ENCODE measurements at places on chromosomes 11 and 22.

- no peak for DNase-seq
These were observed 25.4 kb downstream of the A4GALT start for GRCh38 chr22:42695294-42695693.

DNA sequence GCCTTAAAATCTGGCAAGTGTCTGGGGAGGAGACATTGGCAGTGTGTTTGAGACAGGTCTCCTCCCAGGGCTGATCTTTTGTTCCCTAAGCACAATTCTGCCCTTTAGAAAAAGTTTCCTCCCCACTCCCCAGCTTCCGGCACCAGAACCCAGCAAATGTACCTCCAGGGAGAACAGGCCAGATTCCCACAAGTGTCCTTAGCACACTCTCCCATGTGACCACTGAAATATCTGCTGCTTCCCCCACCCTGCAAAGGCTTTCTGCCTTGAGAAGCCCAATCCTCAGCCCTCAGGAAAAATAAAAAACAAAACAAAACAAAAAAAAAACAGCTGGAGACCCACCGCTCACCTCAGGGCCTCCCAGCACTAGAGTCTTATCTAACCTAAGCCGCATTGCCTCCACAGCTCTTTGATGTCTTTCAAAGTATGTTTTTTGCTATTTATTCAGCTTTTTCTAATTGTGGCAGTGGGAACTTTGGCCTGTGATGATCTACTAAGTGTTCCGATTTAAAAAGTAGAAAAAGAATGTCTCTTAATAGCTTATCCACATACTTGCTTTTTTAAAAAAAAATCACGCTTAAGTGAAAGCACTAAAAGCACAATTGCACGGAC is 29.0 kb upstream of the FBLN1 start:
- no peak for DNase-seq

DNA sequence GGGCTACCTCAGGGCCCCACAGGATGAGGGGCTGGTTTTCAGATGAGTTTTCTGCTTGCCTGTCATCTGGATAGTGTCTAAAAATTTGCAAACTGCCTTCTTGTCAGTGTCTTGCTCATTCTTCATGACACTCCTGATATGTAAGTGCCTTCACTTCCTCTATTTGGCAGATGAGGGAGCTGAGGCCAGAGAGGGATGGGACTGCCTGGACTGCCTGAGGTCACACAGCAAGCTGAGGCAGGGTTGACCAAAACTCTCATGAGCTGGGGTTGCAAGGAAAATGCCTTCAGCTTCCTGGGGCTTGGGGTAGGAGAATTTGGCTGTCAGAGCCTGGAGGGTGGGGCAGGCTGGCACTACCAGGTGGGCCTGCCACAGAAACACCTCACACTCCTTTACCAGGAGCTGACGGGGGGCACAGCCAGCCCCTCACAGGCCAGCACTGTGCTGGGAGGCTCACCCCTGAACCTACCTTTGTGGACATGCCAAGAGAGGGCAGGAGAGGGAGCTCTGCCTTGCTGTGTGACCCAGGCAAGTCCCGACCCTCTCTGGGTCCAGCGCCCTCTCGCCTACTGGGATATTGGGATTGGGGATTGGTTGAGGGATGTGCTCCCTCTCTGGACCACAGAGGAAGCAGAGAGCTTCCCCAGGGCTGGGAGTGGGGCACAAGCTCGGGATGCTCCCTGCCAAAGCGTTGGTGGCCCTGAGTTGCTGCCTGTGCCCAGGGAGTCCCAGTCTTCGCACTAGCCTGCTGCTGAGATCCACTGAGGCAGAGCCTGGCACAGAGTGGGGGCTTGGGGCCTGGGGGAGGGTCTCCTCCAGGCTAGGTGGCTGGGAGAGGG is 1.9 kb upstream of the P2RY6 start:
- no peak for DNase-seq

DNA sequence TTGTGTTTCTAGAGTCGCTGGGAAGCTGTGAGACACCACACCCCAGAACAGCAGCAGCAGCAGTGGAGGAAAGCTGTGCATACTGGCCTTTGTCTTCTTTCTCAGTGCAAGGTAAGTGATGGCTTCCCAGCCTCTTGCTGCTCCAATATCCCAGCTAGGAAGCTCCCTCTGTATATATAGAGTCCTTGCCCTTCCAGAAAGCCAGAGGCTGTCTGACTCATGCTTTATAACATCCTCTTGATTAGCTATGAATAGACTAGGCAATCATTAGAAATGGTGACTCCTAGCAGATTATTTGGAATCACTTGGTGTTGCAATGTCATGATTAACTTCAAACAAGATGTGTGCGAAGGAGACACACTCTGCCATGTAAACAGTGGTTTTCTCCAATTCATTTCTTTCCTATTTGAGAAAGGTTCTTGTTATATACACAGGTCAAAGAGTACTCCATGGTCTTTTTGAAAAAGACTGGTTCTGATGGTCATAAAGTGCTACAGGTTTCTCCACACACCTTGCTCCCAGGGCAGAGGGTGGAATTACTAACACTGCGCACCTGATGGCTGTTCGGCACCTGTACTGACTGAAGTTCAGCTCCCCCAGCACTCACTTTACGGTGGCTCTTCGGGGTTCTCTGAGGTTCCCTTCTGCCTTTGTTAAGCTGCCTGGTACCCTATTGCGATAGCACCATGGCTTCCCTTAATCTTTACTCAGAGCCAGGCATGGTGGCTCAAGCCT is at the start of gene MMP1:
Gene MMP1 (minus strand): TSS at position 149 of the 735 bp plus-strand sequence. CDS start 68 bp downstream, at position 81.
- DNase-seq, result no peak

DNA sequence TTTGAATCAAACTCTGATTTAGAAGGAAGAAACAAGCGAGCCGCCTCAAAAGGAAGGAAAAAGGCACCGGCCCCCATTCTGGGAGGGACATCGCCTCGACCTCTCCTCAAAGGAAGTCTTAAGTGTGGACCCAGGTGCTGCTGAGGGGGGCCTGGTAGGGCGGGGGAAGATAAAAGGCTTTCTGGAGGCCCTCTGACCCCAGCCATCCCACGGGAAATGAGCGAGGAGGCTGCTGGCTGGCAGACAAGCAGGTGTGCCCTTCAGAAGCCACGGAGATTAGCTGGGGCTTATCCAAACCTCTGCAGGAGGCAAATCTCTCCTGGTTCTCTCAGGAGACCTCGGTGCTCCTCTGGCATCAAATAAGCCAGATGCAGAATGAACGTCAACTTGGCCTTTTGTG is 171.4 kb upstream of the BLID start:
- DNase-seq, result no peak

DNA sequence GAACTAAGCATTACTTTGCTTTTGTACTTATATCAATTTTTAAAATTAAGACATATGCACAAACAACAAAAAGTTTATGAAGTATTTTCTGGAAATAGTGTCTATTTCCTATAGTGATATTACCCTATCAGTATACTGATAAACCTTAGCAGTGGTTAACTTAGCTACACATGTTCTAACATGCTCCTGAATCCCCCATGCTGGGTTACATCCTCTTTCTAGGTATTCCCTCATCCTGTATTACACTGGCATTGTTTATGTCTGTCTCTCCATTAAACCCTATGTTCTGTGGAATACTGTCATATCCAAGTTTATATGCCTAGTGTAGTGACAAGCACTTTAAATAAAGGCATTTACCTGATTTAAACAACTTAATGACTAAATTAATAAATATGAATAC is 1.8 kb upstream of the FAR1 start:
- no peak for DNase-seq

DNA sequence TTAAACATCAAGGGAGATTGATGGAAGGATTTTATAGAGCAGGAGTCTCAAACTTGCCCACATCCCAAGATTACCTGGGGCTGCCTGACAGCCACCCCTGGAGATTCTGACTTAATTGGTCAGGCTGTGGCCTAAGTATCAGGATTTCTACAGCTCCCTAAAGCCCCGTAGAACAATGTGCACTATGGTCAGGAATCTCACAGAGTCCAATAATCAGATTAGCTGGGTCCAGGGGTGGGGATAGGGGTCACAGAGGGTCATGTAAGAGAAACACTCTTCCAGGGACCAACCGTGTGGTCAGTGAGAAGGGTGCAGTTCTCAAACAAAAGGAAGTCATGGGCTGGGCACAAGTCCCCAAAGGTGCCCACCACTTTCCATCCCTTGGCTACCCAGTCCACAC is 20.5 kb upstream of the FBLN1 start:
- no peak for DNase-seq

GRCh38 chr11:113204280-113204679 is 110.1 kb upstream of the TTC12 start:
- DNase-seq, result no peak

DNA sequence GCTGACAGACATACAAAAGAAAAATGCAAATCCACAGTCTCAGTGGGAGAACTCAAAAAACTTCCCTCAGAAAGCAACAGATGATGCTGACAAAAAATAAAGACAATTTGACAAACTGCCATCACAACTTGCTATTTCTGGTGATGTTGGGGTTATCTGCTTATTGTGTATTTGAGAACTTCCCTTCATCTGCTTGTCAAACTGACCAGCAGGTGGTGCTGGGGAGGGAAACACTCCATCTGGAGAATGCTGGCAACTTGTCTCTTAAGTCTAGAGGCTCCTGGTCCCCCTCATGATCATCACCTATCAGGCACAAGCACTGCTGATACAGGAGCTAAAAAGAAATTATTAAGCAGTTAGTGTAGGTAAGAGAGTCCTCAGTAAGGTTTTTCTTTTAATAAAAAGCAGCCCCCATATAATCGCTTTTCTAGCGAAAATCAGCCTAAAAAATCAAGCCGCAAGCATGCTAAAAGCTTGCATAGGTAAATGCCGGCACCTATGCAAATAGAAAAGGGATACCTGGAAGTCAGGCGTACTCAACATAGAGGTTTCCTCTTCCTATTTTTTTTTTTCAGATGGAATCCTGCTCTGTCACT is 9.8 kb upstream of the FAM111B start:
- DNase-seq, result peak; percentile 31

GRCh38 chr11:66388780-66389386 is 17.3 kb upstream of the SLC29A2 start:
- DNase-seq, result peak; percentile 72

GRCh38 chr11:86812981-86813380 is 12.6 kb downstream of the PRSS23 start:
- no peak for DNase-seq

DNA sequence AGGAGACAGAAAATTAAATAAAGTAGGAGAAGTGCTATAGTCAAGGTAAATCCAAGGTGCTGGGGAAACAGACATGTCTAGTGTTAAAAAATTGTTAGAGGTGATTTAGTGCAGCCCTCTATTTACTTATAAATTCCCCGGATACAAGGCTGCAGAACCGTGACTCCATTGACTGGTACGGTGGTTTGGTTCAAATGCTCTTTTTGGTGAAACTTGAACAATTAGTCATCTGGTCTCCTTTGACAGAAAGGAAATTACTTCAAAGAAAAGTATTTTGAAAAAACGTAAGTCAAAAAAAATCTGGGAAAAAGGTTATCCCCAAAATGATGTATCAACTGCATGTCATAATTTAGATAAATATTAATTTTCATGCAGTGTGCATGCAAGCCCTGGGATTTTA is 399.2 kb downstream of the CNTN5 start:
- DNase-seq, result no peak

DNA sequence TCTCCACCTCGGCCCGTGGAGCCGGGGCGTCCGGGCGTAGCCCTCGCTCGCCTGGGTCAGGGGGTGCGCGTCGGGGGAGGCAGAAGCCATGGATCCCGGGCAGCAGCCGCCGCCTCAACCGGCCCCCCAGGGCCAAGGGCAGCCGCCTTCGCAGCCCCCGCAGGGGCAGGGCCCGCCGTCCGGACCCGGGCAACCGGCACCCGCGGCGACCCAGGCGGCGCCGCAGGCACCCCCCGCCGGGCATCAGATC is 439 bp downstream of the YAP1 start:
- DNase-seq, result no peak

GRCh38 chr11:81070948-81071347 is 1630.1 kb upstream of the TENM4 start:
- DNase-seq, result no peak

DNA sequence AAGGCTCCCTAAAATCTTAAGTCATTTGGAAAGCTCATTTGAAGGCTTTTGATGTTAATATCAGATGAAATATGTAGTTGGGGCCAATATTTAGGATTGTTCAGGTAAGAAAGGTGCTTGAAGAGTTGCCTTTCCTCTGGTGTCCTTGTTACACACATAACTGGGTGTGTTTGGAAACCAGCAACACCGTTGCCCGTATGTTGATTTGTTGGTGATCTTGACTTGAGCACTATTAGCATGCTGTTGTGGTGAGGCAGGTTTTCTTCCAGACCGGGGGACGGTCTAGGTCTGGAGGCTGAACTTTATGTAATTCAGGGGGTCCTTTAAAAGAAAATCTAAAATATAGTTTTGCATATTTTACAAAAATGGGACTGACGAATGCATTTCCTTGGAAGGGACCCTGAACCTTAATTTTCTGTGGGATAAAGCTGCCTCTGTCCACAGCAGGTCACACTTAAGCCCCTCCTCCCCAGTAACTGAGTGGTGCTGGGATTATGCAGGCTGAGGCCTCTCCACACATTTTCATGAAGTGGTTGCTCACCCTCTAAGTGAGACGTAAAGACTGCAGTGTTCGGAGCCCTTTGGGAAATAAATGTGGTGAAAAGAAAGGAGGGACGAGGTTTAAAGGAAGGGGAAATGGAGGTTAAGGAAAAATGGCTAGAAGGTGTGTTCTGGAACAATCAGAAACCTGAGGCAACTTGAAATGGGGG is 1.8 kb downstream of the YWHAH start:
- peak; percentile 68 for DNase-seq

GRCh38 chr11:59669611-59670009 is 773 bp upstream of the PATL1 start:
- DNase-seq, result no peak

- no peak for DNase-seq
These were observed 62.0 kb upstream of the UCP3 start for GRCh38 chr11:74070723-74071492.

GRCh38 chr22:23054531-23055257 is 15.6 kb upstream of the GNAZ start:
- no peak for DNase-seq

DNA sequence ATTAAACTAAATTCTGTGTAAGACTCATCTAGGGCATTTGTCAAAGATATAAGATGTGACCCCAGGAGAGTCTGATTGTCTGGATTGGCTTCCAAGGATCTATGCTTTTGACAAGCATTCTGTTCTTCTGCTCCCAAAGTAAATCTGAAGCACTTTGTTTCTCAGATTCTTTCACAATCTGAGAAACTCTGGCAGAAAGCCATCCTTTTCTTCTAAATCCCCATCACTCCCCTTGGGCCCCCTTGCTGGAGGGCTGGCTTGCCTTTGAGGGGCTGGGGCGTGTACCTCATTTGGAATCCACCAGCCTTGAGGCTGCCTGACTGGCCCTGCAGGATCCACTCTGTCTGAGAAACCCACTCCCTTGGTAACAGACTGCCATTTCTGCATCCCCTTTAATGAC is 173.5 kb upstream of the CTSC start:
- no peak for DNase-seq

GRCh38 chr11:69721745-69722144 is 17.9 kb upstream of the FGF19 start:
- no peak for DNase-seq

GRCh38 chr22:44623771-44624510 is 78.1 kb upstream of the PRR5 start:
- DNase-seq, result peak; percentile 39

- DNase-seq, result no peak
These were observed 55.5 kb downstream of the ABTB2 start for GRCh38 chr11:34302046-34302921.

GRCh38 chr11:33507967-33508366 is 192.7 kb downstream of the C11orf91 start:
- DNase-seq, result no peak

GRCh38 chr11:5288108-5288905 is 13.4 kb downstream of the OR51B4 start:
- no peak for DNase-seq

GRCh38 chr11:74822170-74822569 is 73.5 kb downstream of the RNF169 start:
- peak; percentile 79 for DNase-seq

GRCh38 chr11:19511413-19512183 is 201.0 kb upstream of the NAV2 start:
- peak; percentile 13 for DNase-seq

GRCh38 chr11:112212710-112213109 is 13.5 kb upstream of the PTS start:
- no peak for DNase-seq
